T follicular helper cell (primary cell): ENCODE measurements at places on chromosomes 13 and 19.

DNA sequence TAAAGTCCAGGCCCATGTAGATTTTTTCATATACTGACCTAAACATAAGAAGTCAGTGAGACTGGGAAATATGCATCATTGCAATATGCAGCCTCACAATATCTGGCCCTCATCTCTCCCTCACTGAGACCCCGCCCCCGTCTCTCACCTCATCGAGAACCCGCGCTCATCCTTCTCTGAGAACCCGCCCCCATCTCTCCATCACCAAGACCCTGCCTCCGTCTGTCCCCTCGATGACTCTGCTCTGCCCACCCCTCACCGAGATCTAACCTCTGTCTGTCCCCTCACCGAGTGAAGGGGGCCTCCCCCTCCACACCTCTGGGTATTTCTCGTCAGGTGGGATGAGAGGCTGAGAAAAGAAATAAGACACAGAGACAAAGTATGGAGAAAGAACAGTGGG lies 20.5 kb upstream of the ZNF846 start:
- no peak for DNase-seq

- DNase-seq: no peak
Observed at GRCh38 chr13:37107456-37107855, 2.0 kb upstream of the CSNK1A1L start.

GRCh38 chr13:52454459-52454819 lies 839 bp upstream of the CKAP2 start:
- no peak for DNase-seq

- DNase-seq: no peak
Observed at GRCh38 chr13:91962946-91963345, 564.5 kb downstream of the GPC5 start.

DNA sequence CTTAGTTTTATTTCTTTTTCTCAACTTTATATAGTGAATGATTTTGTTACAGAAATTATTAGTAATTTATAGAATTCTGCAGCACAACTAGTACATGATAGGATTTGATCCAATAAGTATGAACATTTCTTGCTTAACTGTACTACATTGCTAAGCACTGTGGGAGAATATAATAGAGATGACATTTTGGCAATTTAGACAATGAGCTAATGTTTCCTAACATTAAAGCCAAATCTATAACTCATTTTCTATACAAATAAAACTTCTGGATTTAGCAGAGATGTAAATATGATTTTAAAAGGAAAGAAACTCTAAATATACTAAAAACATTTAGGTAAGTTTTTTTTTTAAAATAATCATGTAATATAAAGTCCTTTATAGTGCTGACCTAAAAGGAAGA lies 87.3 kb downstream of the FNDC3A start:
- no peak for DNase-seq

DNA sequence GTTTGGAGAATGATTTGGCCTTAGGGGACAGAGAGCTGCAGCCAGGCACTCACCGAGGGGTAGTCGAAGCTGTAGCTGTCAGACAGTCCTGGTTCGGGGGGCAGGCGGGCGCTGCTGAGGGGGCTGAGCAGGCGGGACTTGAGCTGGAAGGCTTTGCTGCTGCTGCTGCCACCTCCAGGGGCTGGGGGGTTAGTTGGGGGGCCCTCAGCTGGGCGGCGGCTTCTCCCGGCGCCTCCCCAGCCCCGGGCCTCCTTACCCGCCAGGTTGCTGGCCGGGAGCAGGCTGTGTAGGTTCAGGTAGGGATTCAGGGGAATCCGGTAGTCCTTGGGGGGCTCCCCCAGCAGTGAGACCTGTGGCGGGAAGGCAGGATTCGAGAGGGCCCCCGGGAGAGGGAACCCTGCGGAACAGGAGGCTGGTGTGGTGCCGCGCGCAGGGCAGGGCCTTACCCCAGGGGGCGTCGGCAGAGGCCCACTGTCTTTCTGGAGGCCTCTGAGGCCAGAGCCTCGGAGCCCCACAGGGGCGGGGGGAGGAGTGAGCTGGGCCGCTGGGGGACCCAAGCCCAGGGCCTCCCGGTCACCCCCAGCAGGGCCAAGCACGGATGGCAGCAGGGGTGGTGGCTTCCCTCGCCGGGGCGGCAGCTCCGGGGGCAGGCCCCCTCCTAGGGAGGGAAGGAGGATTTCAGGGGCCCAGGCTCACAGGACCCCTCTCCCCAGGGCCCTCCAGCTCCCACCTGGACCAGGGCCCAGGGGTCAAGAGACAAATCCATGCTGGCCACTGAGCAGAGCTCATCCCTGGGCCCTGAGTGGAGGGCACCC lies 5.0 kb upstream of the FDX2 start:
- DNase-seq: no peak

DNA sequence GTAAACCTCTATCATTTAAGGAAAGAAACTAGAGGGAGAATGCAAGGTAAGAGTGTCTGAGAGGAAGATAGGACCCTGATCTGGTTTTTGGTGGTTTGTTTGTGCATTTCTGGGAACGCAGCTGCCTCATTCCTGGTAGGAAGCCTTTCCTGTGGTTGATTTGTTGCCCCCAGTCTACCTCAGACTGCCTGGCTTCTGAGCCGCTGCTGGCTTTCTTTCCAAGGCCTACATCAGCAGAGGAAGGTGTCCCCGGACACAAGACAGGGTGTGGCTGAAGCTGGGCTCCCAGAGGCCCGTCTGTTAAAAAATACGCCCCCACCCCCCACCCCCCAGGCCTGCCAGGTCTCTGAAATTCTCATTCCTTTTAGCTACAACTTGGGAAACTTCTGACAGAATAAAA lies 42.6 kb downstream of the C13orf42 start:
- no peak for DNase-seq

DNA sequence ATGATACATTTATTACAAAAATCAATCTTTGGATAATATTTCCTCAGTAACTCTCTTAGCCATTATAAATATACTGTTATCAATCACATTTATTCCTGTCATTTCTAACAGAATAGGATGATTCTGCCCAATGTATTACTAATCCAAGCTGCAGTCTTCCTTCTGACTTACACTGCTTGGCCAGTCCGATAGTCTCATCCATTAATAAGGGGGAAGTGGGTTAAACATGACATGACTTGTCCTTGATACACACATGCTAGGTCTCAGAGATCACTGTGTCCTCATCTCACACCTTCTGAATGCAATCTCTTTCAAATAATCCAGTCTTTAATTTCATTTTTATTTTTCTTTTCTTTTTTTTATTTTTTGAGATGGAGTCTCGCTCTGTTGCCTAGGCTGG lies 18.8 kb downstream of the SACS start:
- DNase-seq: no peak

GRCh38 chr13:39688699-39689405 lies 33.4 kb downstream of the COG6 start:
- DNase-seq: no peak

- DNase-seq: no peak
Observed at GRCh38 chr13:31793246-31793645, 53.9 kb downstream of the RXFP2 start.

- no peak for DNase-seq
Observed at GRCh38 chr13:51243832-51244231, 21.6 kb downstream of the FAM124A start.

GRCh38 chr19:54436628-54437252 lies 12.3 kb upstream of the LENG8 start:
- DNase-seq: no peak

- no peak for DNase-seq
Observed at GRCh38 chr13:22252281-22252830, 581.5 kb downstream of the FGF9 start.

DNA sequence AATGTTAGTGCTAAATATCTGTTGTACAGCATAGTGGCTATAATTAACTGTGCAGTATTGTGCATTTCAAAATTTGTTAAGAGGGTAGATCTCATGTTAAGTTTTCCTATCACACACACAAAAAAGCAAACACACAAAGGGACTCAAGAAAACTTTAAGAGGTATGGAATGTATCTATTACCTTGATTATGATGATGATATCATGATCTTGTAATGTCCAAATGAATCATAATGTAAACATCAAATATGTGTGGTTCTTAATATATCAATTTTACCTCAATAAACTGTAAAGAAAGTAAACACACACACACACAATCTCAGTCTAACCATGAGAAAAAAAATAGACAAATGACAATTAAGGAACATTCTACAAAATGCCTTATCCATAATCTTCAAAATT lies 934.6 kb downstream of the SLITRK1 start:
- no peak for DNase-seq

DNA sequence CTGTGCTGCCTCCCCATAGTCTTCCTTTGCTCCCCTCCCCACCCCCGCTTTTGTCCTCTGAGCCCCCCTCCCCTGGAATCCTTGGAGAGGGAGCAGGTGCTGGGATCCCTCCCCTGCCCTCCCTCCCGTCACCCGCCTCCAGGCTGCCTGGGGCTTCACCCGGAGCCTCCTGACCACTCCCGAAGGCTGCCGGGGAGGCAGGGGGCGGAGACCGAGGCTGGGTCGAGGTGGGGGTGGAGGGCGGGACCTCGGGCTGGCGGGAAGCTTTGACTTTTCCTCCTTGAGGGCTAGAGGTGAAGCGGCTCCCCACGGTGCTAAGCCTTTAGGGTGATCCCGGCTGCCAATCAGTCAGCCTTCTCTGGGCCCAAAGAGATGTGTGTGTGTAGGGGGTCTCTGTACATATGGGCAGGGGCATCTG lies 1.5 kb downstream of the KMT5C start:
- peak; percentile 23 for DNase-seq

DNA sequence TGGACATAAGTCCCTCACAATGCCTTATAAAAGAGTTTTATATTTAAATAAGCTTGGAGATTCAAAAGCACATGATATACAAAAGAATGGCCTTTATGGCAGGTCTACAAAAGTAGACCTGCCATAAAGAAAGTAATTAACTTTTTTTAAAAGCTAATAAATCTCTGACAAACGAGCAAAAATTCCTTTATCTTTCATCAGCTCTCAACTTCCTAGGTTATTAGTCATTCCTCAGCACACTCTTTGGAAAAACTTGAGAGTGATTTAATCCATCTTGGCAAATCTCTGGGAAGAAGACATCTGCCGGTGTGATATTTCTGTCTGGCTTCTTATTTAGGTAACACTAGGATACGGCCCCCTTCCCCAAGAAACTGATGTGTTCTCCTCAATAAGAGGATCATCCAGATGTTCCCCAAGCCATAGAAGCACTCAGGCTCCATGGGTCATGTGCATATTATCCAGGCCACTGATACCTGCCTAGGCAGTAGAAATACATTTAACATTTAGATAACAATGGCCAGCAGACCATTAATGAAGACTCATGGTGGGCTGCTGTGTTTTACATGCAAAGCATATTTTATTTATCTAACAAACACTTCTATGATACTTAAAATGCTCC lies 372.7 kb downstream of the LIG4 start:
- DNase-seq: no peak

GRCh38 chr19:14517840-14518505 lies at the start of gene DNAJB1:
Gene DNAJB1, minus strand, starts transcription at chr19:14518397. Its CDS starts 48 bp downstream, at chr19:14518349.
- peak; percentile 97 for DNase-seq

- DNase-seq: no peak
Observed at GRCh38 chr13:22253107-22253506, 582.2 kb downstream of the FGF9 start.

DNA sequence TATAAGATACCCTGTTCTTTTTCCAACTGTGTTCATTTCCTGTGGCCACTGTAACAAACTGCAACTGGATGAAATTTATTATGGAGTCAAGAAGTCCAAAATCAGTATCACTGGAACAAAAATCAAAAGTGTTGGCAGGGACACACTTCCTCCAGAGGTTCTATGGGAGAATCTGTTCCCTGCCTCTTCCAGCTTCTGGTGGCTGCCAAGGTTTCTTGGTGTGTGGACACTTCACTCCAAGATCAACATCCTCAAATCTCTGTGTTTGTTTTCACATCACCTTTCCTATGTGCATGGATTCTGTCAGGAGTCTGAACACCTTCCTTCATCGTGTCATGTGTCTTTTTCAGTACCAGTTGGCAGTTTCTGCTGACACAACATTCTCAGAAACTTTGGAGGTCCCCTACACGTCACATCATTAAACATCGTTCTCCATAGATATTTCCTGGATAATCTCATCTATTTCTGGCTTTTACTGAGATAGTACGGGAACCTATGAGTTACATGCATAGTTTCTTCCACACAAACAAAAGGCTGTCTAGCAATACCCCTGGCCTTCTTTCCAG lies 15.2 kb upstream of the EFNB2 start:
- DNase-seq: no peak

DNA sequence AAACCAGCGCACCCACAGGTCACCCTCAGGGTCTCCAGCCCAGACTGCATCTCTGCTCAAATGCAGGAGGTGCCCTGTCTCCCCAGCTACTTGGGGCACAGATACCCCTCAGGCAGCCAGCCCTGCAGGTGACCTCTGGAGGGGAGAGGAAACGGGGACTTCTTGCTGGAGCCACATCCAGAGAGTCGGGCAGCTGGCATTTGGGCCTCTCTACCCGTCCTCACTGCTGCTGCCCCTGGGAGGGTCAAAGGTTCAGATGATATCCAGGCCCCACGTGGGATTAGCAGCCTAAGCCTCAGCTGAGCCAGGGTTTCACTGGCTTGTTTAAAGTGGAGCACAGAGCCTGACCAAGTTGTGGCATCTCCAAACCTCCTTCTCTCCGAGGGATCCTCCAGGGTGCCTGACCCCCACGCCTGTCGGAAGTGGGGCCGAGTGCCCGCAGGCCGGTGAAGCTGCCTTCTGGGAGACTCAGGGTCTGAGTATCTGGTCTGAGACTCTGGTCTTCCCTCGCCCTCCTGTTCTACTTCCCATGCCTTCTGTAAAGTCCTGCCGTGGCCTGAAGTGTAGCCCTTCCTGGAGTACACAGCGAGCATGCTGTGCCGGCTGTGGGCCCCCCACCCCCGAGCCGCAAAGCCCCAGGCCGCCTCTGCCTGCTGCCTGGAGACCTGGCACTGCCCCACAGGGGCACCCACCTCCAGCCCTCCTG lies 2.1 kb downstream of the RASA3 start:
- DNase-seq: no peak

- no peak for DNase-seq
Observed at GRCh38 chr19:41904118-41904870, 21.3 kb downstream of the ARHGEF1 start.

GRCh38 chr13:72851678-72852014 lies 69.7 kb downstream of the PIBF1 start:
- DNase-seq: no peak

GRCh38 chr19:7997809-7998480 lies 7.5 kb downstream of the ELAVL1 start:
- no peak for DNase-seq

- DNase-seq: no peak
Observed at GRCh38 chr13:21879263-21879914, 208.5 kb downstream of the FGF9 start.

DNA sequence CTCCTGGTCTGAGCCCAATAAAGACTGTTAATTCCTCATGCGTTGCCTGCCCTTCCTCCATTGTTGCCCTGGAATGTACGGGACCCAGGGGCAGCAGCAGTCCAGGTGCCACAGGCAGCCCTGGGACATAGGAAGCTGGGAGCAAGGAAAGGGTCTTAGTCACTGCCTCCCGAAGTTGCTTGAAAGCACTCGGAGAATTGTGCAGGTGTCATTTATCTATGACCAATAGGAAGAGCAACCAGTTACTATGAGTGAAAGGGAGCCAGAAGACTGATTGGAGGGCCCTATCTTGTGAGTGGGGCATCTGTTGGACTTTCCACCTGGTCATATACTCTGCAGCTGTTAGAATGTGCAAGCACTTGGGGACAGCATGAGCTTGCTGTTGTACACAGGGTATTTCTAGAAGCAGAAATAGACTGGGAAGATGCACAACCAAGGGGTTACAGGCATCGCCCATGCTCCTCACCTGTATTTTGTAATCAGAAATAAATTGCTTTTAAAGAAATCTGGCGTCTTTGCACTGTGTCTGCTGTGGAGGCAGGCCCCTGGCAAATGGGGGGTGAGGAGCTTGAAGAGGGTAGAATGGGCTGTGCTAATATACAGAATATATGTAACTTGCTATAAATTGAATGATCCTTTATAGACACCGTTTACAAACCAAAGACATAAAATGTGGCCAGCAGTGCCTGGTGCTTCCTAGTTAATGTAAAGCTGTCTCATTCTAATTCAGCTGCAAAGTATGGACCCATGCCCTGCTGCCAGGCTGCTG lies 4.2 kb upstream of the RPS11 start:
- DNase-seq: no peak
